Activated naive CD8-positive, alpha-beta T cell treated with anti-CD3 and anti-CD28 coated beads, Interleukin-2, amount 50 U/mL, for 16 hours (primary cell): ENCODE measurements at places on chromosomes 4 and X.

- no peak for DNase-seq
These were observed 62.3 kb upstream of the PGRMC2 start for GRCh38 chr4:128349921-128350320.

DNA sequence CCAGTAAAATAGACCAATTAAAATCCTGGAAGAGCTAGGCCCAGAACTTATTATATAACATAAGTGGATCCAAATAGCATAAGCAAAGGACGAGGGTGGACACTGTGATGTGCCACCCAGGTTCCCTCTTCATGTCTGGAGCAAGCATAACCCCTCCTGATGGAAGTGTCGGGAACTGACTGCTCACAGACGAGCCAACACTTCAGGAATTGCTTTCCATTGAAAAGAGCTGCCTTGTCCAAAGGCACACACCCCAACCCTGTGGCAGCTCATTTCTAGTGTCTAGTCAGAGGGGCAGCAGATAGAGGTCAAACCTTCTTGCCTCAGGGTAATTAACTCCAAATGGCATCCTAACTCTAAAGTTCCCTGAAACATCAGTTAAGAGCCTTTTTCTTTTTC lies 15.3 kb downstream of the DDIT4L start:
- DNase-seq: no peak

DNA sequence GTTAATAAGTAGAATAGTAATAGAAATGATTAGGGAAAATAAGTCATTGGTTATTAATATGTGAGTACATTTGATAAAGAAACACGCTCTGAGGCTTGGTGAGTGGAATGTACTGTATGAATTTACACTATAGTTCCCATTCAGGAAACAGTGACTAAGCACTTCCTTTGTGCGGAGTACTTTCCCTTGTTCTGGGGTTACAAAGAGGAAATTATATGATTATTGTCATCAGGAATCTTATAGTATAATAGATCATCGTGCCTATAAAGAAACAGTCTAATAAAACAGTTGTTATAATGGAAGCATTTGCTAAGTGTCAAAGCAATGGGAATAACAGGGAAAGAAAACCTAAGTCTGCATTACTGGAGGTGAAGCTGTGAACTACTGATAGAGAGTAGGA lies 138.0 kb downstream of the RPA4 start:
- DNase-seq: no peak

- no peak for DNase-seq
These were observed 17.1 kb downstream of the SPON2 start for GRCh38 chr4:1155314-1155713.

GRCh38 chr4:165079476-165079875 lies 25.8 kb downstream of the TRIM75 start:
- no peak for DNase-seq

DNA sequence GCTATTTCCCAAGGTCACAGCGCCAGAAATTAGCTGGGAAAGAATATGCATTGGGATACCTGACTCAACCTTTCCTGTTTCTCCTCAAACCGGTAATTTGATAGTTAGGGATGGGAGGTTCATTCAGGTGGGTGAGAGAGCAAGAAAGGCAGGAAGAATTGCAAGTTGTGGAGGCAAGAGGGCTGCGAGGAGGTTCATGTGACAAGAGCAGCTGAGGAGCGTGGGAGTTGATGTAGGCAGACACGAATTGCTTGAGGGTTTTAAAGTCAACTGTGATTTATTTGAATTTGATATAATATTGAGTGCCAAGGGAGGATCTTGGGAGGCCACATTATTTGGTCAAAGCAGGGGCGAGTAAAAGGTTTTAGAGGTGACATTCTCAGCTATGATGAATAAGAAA lies 329.0 kb downstream of the STIM2 start:
- DNase-seq: no peak
